ENCODE measurements at places on chromosomes 12 and 14.
A peak's percentile ranks its signal among the peaks of the same experiment; 100 is the strongest.

- no peak for DNase-seq
These were observed 23.6 kb upstream of the PGF start for GRCh38 chr14:74979029-74979428.

DNA sequence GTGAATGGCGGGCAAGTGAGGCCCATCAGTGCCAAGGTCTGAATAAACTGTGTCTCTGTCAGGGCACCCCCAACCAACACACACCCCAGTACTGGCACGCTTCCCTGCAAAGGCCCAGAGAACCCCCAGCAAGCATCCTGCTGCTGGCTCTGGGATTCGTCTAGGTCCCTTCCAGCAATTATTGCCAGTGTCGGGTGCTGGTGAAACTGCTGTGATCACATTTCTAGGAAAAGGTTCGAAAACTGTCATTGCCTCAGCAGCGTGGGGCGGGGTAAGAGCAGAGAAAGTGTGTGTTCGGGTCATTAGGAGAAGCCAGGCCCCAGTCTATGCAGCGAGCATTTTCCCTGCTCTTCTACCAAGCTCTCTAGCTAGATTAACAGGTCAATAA lies 2.5 kb downstream of the FAM222A start:
- DNase-seq: no peak

- no peak for DNase-seq
These were observed 168.3 kb downstream of the DAD1 start for GRCh38 chr14:22420598-22421186.

DNA sequence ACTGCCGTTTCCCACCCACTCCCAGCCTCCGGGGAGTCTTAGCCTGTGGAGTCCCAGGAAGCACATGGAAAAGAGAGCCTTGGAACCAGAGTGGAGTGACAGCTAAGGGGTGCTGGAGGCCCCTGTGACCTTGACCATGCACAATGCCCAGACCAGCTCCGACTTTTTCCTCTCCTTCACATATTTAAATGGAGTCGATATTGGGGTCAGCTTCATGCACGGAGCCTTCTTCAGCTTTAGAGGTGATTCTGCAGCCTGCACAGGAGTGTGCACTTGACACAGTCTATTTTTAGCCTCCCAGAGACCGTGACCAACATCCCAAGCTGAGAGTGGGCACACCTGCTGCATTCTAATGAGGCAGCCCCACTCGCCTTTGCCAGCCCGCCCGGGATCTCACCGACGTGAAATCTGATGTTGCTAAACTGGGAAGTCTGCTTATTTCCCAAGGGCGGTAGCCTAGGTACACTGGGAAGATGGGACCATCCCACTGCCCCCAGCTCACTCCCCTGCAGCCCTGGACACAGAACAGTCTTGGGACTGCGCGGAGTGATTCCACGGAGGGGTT lies 47.5 kb downstream of the PRMT8 start:
- peak; percentile 50 for DNase-seq

DNA sequence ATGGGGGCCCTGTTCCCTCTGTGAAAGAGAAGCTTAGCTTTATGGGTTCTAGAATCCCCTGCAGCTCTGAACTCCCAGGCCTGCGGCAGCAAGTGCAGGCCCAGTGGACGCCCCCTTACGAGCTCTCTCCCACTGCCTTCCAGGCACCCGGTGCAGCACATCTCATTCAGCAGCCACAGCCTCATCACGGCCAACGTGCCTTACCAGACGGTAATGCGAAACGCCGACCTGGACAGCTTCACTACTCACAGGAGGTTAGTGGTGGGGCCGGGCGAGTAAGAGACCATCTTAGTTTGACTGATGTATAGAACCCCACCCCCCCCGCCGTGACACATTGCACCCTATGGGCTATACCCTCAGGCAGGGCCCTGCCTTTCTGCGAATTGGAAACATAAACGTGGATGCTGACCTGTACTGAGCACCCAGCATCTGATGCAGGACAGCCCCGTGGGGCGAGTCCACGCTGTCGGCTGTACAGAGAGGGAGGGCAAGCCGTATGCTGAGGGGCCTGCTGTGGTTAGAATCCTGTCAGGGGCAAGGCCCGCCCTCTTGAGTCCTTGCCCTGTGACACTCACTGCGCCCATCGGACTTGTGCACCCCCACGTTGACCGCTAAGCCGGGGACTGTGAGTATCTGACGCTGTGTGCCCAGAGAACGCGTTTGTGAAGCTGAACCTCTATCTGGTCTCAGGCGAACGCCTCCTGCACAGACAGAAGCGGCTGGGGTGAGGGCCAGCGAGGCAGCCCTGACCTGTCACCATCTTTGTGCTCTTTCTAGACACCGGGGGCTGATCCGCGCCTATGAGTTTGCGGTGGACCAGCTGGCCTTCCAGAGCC lies 71.7 kb downstream of the TESC start:
- DNase-seq: no peak

DNA sequence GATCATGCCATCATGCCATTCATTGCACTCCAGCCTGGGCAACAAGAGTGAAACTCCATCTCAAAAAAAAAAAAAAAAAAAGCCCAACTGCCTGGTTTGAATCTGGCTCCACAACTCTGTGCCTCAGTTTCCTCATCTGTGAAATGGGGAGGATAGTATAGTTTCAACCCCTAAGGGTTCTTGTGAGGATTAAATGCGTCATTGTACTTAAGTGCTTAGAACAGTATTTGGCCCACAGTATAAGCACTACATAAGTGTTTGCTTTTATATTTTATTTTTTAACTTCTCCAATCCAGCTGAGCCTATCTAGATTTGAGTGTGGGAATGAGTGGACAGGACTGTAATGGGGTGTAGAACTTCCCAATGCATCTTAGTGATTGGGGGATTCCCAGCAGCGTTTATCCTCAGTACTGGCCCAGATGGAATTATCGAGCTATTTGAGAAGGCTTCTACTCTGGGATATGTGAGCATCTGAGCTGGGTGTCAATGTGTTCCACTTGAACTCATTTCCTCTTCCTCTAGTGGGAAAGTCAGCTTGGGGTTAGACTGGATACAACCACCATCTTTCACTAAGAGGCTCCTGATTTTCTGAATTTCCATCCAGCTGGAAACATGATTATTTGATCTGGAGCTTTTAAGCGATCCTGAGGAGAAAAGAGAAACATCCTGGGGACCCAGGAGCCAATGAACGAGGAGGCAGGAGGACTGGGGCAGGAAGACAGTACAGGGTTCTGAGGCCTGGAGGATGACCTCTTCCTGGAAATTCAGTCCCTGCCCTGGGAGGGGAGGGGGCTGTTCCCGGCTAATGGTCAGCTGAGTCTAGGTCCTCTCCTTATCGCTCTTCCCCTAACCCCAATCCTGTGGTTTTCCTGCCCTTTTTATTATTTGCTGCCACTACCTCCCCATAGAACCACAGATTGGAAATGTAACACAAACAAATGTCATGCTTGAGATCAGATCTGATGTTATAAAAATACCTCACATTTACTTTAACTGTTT lies 9.3 kb upstream of the ESPL1 start:
- no peak for DNase-seq

GRCh38 chr14:52402812-52403526 lies 88.9 kb downstream of the PTGER2 start:
- DNase-seq: no peak

DNA sequence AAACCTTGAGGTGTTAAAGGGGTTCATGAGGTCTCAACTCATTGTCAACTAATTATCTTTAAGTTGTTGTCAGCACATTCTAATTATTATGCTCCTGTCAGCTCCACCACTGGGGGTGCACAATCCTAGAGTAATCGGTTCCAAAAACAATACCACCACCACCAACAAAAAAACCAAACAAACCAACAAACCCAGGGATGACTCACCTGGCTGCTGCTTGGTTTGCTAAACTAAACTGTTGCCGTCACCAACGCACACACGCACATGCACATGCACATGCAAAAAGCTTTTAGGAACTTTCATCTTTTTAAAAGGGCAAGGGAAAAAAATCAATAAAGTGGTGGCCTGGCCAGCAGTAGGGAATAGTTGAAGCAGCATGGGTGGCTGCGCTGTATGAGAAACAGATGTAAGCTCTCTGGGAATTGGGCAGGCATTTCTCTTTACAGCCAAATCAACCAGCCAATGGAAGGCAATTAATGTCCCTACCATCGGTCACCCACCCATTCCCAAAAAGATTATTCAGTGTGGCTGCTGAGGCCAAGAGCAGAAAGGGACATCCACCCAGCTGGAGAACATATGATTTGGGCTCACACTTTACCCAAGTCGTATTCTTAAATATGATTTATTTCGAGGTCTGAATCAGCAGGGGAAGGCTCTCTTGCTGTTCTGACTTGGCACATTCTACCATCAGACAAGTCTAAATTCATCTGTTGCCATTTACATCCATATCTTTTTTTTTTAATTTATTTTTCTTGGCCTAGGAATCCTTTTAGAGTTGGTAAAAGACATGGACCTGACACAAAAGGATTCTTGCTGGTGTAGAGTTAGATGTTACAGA lies 20.0 kb downstream of the TMEM30B start:
- no peak for DNase-seq

GRCh38 chr12:24554612-24555295 lies 394.1 kb downstream of the BCAT1 start:
- DNase-seq: no peak

GRCh38 chr14:102516531-102517391 lies 7.2 kb upstream of the ANKRD9 start:
- DNase-seq: peak; percentile 17

DNA sequence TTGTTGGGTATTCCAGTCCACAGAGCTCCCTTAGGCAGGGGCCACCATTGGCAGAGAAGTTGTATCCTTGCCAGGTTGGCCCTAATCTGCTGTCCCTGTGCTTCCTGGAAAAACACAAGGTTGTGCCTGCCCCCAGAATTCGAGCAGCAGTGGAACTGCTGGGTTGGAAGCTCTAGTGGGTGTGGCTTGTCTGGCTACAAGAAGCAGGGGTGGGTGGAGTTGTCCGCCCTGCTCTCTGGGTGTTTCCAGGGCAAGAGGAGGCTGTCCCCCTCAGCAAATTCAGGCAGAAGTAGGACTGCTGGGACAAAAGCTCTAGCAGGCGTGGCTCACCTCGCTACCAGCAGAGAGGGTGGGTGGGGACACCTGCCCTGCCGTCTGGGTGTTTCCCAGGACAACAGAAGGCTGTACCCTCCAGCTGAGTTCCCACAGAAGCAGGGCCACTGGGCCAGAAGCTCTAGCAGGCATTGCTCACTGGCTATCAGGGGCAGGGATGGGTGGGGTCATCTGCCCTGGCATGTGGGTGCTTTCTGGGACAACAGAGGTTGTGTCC lies 72.8 kb upstream of the NPAS3 start:
- DNase-seq: no peak

- peak; percentile 30 for DNase-seq
These were observed 13.7 kb upstream of the OR6J1 start for GRCh38 chr14:22657861-22658260.

- no peak for DNase-seq
These were observed 12.9 kb downstream of the MDGA2 start for GRCh38 chr14:47662466-47662865.

- DNase-seq: peak; percentile 40
These were observed 126.1 kb downstream of the GCH1 start for GRCh38 chr14:54776361-54777001.

DNA sequence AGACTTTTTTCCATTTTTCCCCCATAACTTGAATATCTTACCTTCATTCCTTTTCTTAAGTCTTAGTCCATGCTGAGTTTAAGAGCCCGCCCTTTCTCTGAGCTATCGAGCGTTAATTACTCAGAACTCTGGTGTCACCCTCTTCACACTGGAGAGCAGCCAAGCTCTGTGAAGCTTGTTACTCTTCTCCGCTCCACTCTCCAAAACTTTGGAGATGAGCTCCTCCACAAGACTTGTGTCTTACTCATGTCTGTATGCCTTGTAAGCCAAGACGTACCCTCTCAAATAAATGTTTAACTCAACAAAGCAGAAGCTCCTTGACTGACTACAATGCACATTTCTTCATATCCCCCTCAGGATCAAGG lies 54.7 kb downstream of the DICER1 start:
- DNase-seq: no peak

GRCh38 chr14:54568821-54569595 lies 2.1 kb downstream of the SAMD4A start:
- DNase-seq: no peak

DNA sequence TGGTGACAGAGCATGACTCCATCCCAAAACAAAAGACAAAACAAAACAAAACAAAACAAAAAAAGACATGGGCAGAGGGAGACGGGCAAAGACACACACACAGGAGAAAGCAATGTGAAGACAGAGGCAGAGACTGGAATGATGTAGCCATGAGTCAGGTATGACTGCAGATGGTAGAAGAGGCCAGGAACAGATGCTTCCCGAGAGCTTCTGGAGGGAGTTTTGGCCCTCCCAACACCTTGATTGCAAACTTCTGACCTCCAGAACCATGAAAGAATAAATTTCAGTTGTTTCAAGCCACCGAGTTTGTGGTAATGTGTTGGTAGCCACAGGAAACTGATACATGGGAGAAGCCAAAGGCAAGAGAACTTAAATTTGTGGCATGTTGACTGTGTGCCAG lies 27.1 kb downstream of the VWF start:
- no peak for DNase-seq

DNA sequence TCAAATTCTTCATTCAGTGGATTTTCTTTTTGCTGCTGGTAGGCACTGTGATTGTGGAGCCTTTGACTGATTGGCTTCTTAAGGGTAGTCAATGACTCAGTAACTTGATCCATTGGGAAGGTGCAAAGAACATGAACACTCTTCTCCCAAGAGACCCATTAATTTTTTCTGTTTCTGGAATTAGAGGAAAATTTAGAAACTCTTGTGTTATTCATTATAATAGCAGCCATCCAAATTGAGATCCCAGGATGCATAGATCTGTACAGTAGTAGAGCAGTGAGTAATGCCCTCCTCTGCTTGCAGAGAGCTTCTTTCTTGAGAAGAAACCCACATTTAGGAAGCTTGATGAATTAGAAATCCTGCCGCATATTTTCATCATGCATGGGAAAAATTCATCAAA lies 63.9 kb downstream of the MYRFL start:
- DNase-seq: no peak

DNA sequence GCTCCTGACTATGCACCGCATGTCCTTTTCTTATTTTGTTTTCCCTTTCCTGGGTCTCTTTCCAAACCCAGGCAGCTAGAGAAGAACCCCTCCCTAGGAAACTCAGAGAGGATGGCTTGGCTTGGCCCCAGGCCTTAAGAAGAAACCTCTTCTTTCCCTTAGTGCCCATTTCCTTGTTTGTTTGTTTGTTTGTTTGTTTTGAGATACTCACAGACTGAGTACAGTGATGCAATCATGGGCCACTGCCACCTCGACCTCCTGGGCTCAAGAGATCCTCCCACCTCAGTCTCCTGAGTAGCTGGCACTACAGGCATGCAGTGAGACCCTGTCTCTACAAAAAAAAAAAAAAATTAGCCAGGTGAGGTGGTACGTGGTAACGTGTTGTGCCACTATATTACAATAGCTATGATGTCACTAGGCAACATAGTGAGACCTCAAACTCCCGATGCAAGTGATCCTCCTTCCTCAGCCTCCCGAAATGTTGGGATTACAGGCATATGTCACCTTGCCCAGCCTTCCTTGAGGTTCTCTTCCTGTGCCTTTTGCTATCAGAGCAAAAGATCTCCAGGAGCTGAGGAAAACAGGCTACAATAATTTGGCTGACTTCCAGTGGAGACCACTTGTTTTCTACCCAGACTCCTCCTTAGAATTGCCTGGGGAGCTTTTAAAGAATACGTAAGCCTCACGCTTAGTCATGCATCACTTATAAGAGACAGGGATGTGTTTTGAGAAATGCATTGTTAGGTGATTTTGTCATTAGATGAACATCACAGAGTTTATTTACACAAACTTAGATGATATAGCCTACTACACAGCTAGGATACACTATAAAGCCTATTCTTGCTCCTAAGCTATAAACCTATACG lies 34.5 kb upstream of the LGALS3 start:
- no peak for DNase-seq
